ENCODE measurements at places on chromosomes 5 and 9.

DNA sequence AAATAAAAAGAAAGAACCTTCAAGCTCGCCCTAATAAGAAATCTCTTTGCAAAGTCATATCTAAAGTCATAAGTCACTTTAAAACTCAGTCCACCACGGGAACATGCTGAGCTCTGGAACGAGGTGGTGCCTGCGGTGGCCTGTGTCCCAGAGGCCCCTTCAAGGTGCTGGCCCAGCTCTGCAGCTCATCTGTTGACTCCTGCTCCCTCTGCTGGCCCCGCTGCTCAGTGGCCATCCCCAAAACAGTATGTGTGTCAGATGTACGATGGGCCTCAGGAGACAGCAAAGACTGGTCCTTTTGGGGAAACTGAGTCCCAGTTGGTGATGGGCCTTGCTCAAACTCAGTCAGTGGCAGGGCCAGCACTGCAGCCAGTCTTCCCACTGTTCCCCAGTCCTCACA is 22.8 kb upstream of the FOXB2 start:
- DNase-seq: no peak

GRCh38 chr5:65808818-65809217 is 86.8 kb downstream of the NLN start:
- DNase-seq: no peak

GRCh38 chr5:91824406-91824805 is 441.3 kb upstream of the ARRDC3 start:
- no peak for DNase-seq

- no peak for DNase-seq
Observed at GRCh38 chr5:116959843-116960242, 385.2 kb upstream of the SEMA6A start.

DNA sequence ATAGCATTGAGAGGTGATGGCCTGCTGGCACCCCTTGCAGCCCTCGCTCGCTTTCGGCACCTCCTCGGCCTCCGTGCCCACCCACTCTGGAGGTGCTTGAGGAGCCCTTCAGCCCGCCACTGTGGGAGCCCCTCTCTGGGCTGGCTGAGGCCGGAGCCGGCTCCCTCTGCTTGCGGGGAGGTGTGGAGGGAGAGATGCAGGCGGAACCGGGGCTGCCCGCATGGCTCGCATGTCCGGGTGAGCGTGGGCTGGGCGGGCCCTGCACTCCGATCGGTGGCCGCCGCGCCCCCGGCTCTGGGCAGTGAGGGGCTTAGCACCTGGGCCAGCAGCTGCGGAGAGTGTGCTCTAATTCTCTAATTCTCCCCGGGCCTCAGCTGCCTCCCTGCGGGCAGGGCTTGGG is 101.1 kb downstream of the KIF4B start:
- DNase-seq: no peak

- no peak for DNase-seq
Observed at GRCh38 chr5:7845557-7845956, 5.4 kb downstream of the CFAP90 start.

- DNase-seq: no peak
Observed at GRCh38 chr5:94240134-94240533, 378.3 kb downstream of the KIAA0825 start.

DNA sequence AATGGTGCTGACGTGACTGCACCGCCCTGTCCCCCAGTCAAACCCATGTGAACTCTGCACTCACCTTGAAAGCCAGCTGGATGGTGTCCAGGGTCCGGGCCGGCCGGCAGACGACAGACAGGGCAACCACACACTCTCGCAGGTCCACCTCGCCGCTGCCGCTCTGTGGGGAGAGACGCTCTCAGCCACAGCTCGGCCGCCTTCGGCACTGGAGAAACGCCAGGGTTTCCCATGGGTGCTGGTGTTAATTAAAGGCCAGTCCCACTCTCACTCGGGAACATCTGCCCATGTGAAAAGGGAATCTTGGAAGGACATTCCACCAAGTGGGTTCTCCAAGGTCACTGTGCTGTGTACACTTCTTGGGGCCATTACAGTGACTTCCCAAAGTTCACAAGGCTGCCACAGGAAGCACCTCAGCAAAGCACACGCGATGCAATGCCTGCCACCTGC is 25.5 kb upstream of the SLC6A3 start:
- DNase-seq: no peak

DNA sequence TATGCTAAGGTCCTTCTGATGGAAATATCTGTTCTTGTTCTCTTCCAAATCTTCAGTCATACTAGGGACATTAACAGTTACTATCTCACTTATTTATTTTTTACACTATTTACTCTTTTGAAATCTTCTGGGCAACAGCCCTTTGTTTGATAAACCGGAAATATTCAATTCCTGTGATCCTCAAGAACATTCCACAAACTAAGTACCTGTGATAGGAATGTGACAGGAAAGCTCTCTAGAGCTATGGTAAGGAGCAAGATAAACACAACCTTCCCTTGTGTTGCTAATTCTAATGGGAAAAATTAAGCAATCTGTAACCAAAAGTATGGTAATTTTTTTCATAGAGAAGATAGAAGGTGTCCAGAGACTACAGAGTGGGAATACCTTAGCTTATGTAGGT is 22.0 kb upstream of the ANKRD34B start:
- DNase-seq: no peak

DNA sequence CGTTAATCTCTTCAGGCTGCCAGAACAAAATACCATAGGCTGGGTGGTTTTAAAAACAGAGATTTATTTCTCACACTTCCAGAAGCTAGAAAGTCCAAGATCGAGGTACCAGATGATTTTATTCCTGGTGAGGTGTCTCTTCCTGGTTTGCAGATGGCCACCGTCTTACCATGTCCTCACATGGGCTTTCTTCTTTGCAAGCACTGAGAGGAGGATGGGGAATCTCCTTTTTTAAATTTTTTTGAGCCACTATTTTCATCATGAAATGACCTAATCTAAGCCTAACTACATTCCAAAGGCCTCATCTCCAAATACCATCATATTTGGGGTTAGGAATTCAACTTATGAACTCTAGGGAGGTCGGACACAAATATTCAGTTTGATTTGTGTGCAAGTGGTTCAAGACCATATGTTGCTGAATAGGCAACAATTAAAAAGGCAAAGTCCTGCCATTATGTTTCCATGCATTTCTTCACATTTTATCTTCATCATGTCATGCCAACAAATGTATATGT is 371.2 kb downstream of the CDH18 start:
- DNase-seq: no peak

DNA sequence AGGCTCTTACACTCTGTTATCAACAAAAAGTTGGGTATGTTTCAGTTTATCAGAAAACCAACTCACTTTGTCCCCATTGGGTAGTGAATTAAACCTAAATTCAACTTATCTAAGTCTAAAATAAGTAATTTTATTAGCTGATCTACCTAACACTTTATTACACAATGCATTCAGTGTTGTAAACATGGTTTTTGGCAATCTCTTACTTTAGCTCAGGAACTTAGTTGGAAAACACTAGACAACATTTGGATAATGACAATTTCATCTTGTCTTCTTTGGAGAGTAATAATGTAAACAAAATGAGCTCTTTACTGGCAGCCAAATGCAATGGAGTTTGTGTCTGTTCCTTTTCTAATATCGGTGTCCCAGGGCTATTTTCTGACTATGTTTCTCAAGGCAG is 33.0 kb downstream of the FGF10 start:
- no peak for DNase-seq

GRCh38 chr5:31427013-31427723 is 104.7 kb downstream of the DROSHA start:
- no peak for DNase-seq

- no peak for DNase-seq
Observed at GRCh38 chr9:97577051-97577450, 56.1 kb downstream of the TSTD2 start.

DNA sequence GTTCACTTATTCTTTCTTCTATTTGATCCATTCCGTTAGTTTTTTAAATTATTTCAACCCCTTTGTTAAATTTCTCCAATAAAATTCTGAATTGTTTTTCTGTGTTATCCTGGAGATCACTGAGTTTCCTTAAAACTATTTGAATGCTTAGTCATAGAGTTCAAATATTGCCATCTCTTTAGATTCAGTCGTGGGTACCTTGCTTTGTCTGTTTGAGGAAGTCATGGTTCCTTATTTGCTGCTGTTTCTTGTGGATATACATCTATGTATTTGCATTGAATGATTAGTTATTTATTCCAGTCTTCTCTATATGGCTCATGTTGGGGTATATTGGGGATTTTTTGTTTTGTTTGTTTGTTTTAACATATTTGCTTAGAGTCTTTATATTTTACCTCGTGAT is 80.6 kb downstream of the HINT1 start:
- no peak for DNase-seq

GRCh38 chr5:111774525-111774924 is 17.5 kb upstream of the NREP start:
- DNase-seq: no peak

DNA sequence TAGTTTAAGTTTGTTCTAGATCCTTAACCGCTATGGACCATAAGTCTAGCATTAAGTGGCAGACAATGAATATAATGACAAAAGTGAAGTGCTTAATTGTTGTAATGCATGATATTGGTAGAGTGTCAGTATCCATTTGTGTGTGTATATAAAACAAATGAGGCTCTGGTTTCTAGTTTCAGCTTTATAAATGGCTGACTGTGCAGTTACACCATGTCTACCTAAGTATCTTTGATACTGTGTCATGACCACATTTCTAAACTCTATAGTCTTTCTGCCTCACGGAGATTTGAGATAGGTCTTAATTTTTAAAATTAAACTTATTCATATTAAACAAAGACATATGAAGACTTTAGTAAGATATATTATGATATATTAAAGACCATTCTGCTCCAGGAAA is 92.0 kb downstream of the SPEF2 start:
- DNase-seq: no peak

GRCh38 chr5:2369178-2369577 is 382.3 kb downstream of the IRX2 start:
- DNase-seq: no peak

DNA sequence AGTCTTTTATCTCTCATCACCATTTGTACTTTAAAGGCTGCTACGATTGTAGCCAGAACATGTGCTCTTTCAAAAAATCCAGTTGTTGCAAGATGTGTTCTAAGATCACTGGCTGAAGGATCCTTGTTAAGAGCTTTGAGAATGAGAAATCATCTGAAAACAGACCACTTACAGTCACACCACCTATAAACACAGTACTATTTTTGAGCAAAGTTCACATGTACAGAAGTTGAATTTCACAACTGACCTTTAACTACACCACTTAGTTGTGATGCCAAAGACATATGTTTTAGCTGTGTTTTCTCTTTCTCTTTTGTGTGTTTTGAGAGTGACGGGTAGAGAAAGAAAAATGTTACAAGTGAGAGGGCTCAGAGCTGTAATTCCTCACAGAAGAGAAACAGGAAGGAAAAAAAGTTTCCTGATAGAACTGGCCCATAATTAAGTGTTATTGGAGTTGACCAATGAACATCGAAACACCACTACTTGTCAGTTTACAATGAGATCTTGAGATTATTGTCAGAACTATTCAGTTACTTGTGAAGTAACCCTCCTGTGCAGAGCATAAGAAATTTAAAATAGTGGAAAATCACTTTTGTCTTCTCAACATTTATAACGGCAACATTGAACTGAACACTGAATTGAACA is 245.4 kb downstream of the MLLT3 start:
- no peak for DNase-seq

GRCh38 chr5:53416144-53416738 is 64.2 kb upstream of the FST start:
- DNase-seq: no peak

- DNase-seq: peak; percentile 21
Observed at GRCh38 chr5:112551419-112552032, 132.4 kb upstream of the EPB41L4A start.

GRCh38 chr9:117029341-117029740 is 342.2 kb downstream of the TRIM32 start:
- DNase-seq: no peak

- DNase-seq: no peak
Observed at GRCh38 chr5:27962198-27962597, 923.8 kb upstream of the CDH9 start.

GRCh38 chr5:55530669-55531068 is 4.1 kb downstream of the PLPP1 start:
- no peak for DNase-seq

DNA sequence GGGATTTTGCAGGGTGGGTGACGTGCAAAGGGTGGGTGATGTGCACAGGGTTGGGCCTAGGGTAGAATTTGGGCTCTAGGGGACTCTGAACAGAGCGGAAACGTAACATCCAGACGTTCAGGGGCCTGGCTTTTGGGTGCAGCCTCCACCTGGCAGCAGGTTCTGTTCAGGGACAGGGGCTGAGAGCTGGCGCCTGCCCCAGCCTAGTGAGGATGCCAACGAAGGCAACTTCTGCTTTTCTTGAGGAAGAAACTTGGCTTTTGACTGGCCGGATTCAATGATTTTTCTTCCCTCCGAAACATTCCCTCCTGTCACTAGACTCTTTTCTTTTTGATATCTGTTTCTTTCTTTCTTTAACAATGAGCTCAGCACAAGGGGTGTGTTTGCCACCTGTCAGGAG is 38.6 kb upstream of the SLC6A19 start:
- no peak for DNase-seq

DNA sequence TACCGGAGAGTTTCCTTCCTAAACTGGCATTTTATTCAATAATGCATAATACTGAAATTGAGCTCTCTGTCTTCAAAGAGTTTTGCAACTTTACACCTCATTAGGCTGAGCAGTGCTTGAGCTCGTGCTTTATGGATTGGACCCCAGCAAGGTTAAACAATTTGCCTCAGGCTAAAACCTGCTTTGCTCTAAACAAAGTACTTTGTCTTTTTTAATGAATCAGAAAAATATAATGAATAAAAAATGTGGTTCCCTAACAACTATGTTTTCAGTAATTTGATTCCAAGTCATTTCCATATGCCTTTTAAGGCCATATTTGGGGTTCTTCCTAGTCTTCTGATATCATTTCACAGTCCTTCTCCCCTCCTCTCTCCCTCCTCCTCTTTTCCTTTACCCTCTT is 20.0 kb downstream of the ZNF366 start:
- DNase-seq: no peak

- no peak for DNase-seq
Observed at GRCh38 chr9:116706310-116707290, 19.5 kb downstream of the TRIM32 start.

DNA sequence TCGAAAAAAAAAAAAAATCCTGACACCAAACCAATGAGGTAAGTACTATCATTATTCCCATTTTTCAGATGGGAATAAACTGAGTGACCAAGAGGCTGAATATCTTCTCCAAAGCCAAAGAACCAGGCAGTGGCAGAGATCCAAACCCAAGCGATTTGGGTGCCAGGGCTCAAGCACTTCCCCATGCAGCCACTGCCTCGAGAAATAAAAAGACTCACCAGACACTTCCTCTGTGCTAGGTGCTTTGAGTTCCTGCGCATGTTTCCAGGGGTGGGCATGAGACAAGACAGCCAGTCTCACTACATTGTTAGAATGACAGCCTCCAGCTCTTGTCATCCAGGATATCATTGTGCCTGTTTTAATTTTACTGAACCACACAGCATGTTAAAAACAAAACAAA is 2.3 kb upstream of the RPL26L1 start:
- DNase-seq: no peak

GRCh38 chr5:84384604-84385575 is at the start of gene EDIL3:
EDIL3 (minus strand) TSS chr5:84384880; CDS start chr5:84384374, 506 bp downstream.
- no peak for DNase-seq

GRCh38 chr9:137656416-137656815 is 37.6 kb downstream of the EHMT1 start:
- no peak for DNase-seq

All from stimulated activated CD4-positive, alpha-beta T cell treated with anti-CD3 and anti-CD28 coated beads, Interleukin-12 subunit alpha, Interleukin-12 subunit beta, amount 100 ng/mL, for 48 hours (primary cell).